Airway epithelial cell (primary cell): ENCODE measurements at places on chromosomes 6 and 20. TPM values are rescaled to one million over a fixed set of nuclear protein-coding genes. Genes with fewer than 3 reads are reported as not detected.

Gene SMOC2
- total RNA-seq = 0.33 and 1.1 TPM in 2 replicates

Gene PAX1
- total RNA-seq = not detected in 2 replicates

Gene ANKRD6
- 5.1 and 6.9 TPM in 2 replicates for total RNA-seq

Gene MRPL18
- 124 TPM in 2 replicates for total RNA-seq

Gene NFATC2
- total RNA-seq = 0.21 and 0.33 TPM in 2 replicates

Gene CD40
- 6.2 and 7.8 TPM in 2 replicates for total RNA-seq

Gene SSTR4
- not detected in 2 replicates for total RNA-seq
